ENCODE measurements at places on chromosomes 5 and 9. TPM values are rescaled to one million over a fixed set of nuclear protein-coding genes. Genes with fewer than 3 reads are reported as not detected.

DNA sequence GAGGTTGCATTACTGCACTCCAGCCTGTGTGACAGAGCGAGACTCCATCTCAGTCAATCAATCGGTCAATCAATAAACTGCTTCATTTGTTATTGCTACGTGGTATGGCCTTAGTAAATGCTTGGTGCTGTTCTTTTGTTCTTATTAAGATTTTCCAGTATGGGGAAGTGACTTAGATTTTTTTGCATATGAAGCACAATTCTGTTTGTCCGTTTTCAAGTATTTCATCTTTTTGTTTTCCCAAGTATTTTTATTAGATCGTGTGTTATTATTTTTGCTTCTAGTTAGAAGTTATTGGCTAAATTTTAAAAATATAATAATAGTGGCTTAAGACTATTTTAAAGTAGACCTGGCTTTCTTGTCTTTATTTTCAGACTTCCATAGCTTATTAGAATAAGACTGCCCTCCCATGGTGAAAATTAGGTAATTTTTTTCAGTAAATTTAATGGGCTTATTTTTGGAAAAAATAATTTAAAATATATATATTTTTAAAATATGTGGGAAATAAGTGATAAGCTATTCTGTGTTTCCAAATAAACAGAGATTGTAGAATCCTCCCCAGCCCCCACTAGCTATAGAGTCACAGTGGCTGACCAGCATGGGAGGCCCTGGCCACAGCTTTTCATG lies 14.7 kb upstream of the OMD start:
- DNase-seq, result no peak

FBP1 gene
- total RNA-seq, result 19.5 TPM

GRCh38 chr5:39547553-39548154 lies 122.9 kb upstream of the DAB2 start:
- no peak for DNase-seq

GRCh38 chr5:66884564-66885243 lies 288.5 kb downstream of the MAST4 start:
- no peak for DNase-seq

All from pancreas (tissue), 10 donors.